A673 (cell line): ENCODE measurements at places on chromosomes 12 and 14. TPM values are rescaled to one million over a fixed set of nuclear protein-coding genes. Genes with fewer than 3 reads are reported as not detected.

GRCh38 chr14:104207142-104208014, 69.0 kb downstream of the KIF26A start:
- no peak for DNase-seq

GRCh38 chr14:105323663-105324062, 9.1 kb downstream of the PACS2 start:
- no peak for DNase-seq

GRCh38 chr14:53615252-53615651, 341.4 kb downstream of the BMP4 start:
- no peak for DNase-seq

DNA sequence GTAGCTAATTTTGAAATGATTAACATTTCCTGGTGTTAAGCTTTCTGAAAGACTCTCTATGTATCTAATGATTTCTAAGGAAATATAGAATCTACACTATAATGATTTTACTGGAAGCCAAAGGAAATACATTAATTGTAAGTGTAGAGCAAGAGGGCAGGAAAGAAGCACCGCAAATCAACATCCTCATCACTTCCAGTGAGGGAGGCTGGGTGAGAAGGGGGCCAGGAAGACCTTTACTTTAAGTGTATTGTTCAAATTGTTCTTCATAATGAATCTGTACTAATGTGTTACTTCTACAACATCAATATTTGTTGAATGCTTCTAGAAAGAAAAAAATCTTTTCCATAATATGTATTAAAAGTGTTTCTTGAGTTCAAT, 65.3 kb upstream of the DACT1 start:
- no peak for DNase-seq

DNA sequence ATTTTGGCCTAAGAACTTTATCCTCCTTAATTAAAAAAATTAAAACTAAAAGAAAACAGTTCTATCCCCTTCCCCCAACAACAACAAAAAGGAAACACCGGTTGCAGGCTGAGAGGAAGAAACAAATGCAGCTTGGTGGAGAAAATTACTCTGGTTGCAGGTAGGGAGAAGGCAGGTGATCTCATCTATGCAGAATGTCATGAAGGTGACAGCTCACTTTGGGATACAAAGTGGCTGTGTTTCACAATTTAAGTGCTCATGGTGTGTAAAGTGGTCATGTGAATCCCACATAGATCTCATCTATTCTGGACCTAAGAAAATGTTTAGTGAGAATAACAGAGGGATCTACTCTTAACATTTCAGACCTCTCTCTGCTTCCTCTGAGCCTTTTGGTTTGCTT, 219.7 kb upstream of the PKP2 start:
- DNase-seq = no peak

C12orf75 gene
- total RNA-seq = 46.0 and 47.4 TPM in 2 replicates

DNA sequence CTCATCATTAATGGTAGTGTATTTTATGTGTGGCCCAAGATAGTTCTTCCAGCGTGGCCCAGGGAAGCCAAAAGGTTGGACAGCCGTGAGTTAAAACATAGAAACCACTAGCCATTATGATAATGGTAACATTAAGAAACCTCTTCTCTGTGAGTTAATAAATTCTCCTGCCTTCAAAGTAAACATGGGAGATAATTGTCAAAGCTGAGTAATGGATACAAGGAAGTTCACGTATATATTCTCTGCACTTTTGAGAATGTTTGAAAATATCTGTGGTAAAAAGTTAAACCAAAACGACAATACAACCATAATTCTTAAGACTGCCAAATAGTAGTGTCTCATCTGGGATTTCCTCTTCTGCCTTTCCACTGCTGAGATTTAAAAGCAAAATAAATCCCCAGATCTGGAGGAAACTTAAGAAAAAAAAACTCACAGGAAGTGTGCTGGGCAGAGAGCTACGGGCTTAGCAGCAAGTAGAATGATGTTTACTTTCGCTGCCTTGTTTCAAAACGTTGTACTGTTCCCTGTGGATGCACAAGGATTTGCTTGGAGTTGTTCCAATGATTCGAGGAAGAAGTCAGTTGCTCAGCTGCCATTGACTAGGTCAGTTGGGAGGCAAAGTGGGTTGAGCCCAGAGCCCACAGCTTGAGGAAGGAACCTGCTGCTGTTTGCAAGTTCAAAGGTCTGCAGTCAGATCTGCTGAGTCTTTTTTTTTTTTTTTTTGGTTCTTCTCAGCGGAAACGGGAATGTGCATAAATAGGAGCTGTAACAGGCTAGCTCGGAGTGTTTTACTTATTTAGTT, 1.7 kb downstream of the TPCN1 start:
- peak; percentile 63 for DNase-seq

GRCh38 chr14:39266525-39266870, 32.8 kb downstream of the MIA2 start:
- no peak for DNase-seq

- DNase-seq = no peak
Measured at GRCh38 chr12:1845427-1845826, 25.1 kb downstream of the LRTM2 start.

TAS2R13 gene
- total RNA-seq = 1.5 and 2.3 TPM in 2 replicates

DNA sequence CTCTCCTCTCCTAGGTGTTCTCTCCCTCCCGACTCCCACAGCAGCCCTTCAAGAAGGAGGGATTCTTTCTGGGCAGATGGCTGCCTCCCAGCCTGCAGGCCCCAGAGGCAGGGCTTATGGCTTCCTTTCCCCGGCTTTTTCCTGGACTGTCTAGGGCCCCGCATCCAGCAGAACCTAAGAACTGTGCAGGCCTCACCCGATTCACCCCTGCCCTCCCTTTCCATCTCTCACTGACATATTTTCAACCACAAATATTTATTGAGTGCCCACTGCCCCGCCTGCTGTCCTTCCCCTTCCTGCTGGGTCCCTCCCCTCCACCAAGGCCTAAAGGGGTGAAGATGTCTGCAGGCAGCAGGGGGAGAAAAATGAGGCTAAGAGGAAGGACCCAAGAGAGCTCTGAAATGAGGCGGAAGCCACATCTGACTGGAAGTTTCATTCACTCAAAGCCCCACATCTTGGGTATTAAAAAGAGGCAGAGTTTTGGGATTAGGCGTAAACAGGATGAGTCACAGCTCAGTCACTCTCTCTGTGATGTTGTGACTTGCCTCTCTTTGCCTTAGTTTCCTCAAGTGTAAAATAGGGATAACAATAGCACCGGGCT, 2.9 kb downstream of the SCNN1A start:
- peak; percentile 66 for DNase-seq

TEX52 gene
- total RNA-seq = 0.44 TPM in 1 of 2 replicates, not detected in the other

LRIG3 gene
- total RNA-seq = 13.4 and 13.6 TPM in 2 replicates

DNA sequence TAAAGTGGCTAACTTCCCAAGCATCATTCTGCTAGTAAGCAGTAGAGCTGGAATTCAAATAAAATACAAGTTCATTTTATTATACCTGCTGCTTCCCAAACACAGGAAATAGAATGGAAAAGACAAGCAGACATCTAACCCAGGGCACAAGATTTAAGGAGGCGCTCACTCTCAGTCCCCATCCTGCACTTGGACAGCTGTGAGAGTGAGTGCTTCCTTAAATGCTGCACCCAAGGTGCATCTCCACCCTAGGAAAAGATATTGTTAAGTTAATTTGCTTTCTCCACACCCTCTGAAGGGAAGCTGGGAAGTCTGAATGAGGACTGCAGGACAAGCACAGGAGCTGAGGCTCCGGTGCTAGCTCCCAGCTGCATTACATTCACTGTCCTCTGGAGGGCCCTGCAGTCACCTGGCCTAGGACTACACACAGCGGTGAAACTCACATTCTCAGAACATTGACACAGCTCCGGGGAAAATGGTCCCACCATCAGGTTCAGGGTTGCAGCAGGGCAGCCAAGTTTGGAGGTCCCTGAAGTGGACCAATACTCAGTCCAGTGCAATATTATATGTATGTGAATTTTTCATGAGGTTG, 14.2 kb downstream of the HEBP1 start:
- peak; percentile 50 for DNase-seq

DNA sequence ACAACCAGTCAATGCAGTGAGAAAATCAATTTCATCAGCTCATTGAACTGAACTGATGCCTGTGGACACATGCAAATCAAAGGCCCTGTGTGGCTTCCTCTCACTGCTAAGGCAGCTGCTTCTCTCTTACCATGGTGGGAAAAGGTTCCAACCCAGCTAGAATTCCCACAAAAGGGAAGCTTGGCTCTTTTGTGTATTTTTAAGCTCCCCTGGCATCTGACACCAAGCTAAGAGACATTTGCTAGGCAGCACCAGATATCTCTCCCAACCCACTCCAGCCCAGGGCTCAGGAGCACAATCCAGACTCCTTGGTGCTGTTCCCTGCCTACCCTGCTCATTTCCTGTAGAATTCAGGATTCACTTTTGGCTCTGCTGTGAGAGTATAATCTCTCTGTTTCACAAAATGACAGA, 129.6 kb downstream of the GXYLT1 start:
- DNase-seq = no peak

LLPH gene
- total RNA-seq = 49.5 and 51.3 TPM in 2 replicates

HNRNPA1 gene
- 1,763 and 1,764 TPM in 2 replicates for total RNA-seq

SLC25A47 gene
- not detected in 2 replicates for total RNA-seq

GALNT8 gene
- not detected in 2 replicates for total RNA-seq

SMIM41 gene
- 0.24 and 0.28 TPM in 2 replicates for total RNA-seq

GRCh38 chr14:68145539-68145938, 326.0 kb downstream of the RAD51B start:
- no peak for DNase-seq

KRT85 gene
- not detected in 2 replicates for total RNA-seq

TRPV4 gene
- total RNA-seq = 0.11 and 0.33 TPM in 2 replicates

OR4M1 gene
- not detected in 2 replicates for total RNA-seq

DNA sequence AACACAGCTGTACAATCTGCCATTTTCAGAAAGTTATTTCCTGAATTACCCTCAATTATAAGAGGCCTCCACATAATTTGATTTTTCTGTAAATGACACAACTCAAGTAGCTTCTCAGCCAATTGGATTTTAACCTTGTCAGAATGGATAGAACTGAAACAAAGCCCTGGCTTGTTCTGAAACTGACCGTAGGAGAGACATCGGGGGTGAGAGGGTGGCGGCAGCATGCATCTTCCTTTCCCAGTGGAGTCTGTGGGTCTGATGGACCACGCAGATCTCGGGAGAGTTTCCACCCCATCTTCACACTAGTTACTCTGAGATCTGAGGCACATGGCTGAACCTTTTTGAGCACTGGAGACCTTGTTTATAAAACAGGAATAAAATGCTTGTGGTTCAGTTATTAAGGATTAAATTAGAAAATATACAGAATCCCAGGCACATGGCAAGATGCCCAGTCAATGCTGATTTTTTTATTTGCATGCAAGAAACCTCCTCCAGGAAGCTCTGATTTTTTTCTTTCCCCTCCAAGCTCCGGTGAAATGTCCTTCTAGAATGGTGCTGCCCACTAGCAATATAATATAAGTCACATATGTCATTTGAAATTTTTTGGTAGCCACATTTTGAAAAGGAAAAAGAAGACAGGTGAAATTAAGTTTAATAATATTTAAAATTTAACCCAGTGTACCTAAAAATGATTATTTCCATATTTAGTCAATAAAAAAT, 153.9 kb downstream of the CHST11 start:
- DNase-seq = no peak

- no peak for DNase-seq
Measured at GRCh38 chr12:28652239-28652638, 462.0 kb downstream of the CCDC91 start.

DNA sequence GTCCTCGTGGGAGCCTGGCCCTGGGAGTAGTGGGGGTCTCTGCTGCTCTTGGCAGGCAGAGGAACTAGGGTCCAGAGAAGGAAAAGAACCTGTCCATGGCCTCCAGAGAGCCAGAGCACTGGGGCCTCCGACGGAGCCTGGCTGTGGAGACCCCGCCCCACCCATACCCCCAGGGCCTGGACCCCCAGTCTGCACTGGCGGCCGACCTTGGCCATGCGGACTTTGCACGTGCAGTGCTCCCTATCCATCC, 1.1 kb downstream of the BEGAIN start:
- no peak for DNase-seq

PIWIL1 gene
- not detected in 2 replicates for total RNA-seq

ARHGEF40 gene
- total RNA-seq = 89.6 and 94.1 TPM in 2 replicates
